ENCODE measurements at places on chromosomes 7 and 10. TPM values are rescaled to one million over a fixed set of nuclear protein-coding genes. Genes with fewer than 3 reads are reported as not detected.

The FGFBP3 gene
- 3.1 TPM for total RNA-seq

The FBXL13 gene
- total RNA-seq = 3.4 TPM

The ITGA8 gene
- 0.51 TPM for total RNA-seq

The CALHM1 gene
- not detected for total RNA-seq

The SPDYE2 gene
- total RNA-seq = not detected

The GPC2 gene
- total RNA-seq = 27.2 TPM

The TMEM270 gene
- total RNA-seq = not detected

The EVX1 gene
- 0.51 TPM for total RNA-seq

- DNase-seq = no peak
- H3K4me3 ChIP-seq = no peak overlapping the region
- H3K4me1 ChIP-seq = no peaks in the 10 kb centered on the region
These were observed 393.2 kb upstream of the PODXL start for GRCh38 chr7:131949659-131950058.

GRCh38 chr7:105003275-105003674 lies 10.7 kb upstream of the KMT2E start:
- DNase-seq = no peak
- H3K27me3 ChIP-seq = peaks cover 2% of the 10 kb centered on the region
- peaks cover 32% of the 10 kb centered on the region for H3K4me1 ChIP-seq

DNA sequence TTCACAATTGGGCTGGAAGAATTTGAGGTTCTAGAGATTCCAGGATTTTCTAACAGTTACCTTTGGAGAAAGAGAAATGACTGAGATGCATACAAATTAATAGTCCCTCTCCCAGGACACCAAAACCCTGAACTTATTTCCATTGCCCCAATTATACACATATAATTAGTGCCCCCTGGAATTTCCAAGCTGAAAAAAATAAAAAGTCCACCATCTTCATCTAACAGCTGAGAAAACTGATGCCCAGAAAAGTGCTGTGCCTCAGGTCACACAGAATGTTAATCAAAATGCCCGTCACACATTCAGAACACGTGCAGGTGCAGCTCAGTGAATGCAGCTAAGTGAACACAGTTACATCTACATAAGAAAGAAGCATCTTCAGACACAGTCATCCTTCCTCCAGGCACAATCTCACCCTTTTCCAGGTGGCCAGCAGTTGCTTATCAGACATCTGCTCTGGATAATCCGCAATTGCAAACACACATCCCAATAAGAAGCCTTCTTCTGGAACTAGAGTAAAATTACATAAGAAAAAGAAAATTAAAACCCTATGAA lies 35.4 kb downstream of the PAXIP1 start:
- no peak overlapping the region for H3K27ac ChIP-seq
- H3K4me1 ChIP-seq = peaks cover 5% of the 10 kb centered on the region
- peaks cover 15% of the 10 kb centered on the region for H3K36me3 ChIP-seq
- no peak overlapping the region for H3K4me3 ChIP-seq
- DNase-seq = no peak
- no peaks in the 10 kb centered on the region for H3K27me3 ChIP-seq

DNA sequence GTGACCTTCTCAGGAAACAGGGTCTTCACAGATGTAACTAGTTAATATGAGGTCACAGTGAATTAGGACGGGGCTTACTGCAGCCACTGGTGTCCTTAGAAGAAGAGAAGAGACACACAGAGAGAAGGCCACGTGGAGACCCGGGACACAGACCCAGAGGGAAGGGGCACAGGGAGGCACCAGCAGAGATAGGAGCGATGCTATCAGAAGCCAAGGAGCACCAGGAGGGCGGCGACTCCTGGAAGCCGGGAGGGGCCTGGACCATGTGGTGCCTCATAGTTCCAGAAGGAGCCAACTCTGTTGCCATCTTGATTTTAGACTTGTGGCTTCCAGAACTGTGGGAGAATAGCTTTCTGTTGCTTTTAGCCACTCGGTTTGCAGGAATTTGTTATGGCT lies 505.9 kb downstream of the TCERG1L start:
- H3K4me1 ChIP-seq = no peaks in the 10 kb centered on the region
- H3K27ac ChIP-seq = no peak overlapping the region
- H3K36me3 ChIP-seq = no peaks in the 10 kb centered on the region
- no peak for DNase-seq
- no peak overlapping the region for H3K4me3 ChIP-seq

DNA sequence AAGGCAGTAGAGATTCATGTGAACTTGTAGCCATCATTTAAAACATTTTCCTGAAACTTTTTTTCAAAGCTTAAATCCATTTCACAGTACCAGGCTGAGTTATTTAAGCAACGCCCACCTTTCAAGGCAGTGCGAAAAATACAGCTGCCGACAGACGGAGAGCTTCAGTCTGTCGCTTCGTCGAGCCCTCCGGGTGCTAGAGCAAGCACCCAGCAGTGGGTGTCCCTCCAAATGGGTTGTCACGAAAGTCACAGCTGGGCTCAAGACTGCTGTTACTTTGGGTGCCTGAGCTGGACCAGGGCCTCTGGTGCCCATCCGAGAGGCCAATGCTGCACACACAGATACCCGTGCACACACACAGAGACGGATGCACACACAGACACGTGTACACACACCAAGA lies 135.6 kb downstream of the TCERG1L start:
- DNase-seq = no peak
- H3K27me3 ChIP-seq = no peaks in the 10 kb centered on the region
- peak overlapping the region; percentile 81 for H3K4me3 ChIP-seq
- H3K36me3 ChIP-seq = peaks cover 14% of the 10 kb centered on the region
- no peaks in the 10 kb centered on the region for H3K4me1 ChIP-seq

DNA sequence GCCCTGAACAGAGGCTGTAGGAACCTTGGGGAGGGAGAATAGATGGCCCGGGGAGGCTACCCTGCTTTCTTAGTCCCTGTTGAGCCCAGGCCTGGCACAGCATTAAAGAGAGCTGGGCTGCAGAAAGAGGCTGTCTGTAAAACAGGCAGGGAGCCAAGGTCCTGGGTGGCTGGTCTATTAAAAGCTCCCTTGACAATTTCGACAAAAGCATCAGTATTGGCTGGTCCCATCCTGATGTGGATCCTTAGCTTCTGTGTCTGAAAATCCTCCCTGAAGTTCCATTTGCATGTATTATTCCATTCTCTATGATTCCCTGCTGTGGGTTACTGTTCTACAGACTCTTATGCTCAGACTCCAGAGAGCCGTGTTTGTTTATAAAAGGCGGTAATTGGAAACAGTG lies 158.5 kb downstream of the GALNT17 start:
- no peaks in the 10 kb centered on the region for H3K4me1 ChIP-seq
- H3K27me3 ChIP-seq = peaks cover 2% of the 10 kb centered on the region
- no peak for DNase-seq

- H3K4me3 ChIP-seq = no peak overlapping the region
- H3K27me3 ChIP-seq = no peaks in the 10 kb centered on the region
- no peak for DNase-seq
These were observed 34.2 kb downstream of the SEMA3C start for GRCh38 chr7:80884511-80885195.

DNA sequence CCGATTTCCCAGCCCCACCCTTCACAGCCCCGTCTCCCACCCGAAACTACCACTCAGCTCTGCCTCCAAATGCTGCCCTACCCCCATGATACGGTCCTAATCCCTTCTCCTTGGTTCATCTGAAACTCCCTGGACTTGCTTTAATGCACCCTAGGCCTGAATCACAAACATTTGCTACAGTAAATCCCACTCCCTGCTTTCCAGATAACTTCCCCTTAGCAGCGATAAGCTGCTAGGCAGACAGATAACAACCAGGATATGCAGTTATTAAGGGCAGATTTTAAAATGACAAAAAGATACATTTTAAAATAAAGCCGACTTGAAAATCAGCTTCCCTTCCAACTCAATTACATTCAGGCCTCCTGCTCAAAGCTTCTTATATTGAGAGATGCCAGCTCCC lies 514.7 kb downstream of the GRID1 start:
- H3K4me1 ChIP-seq = no peaks in the 10 kb centered on the region
- peaks cover 11% of the 10 kb centered on the region for H3K36me3 ChIP-seq
- H3K4me3 ChIP-seq = no peak overlapping the region

DNA sequence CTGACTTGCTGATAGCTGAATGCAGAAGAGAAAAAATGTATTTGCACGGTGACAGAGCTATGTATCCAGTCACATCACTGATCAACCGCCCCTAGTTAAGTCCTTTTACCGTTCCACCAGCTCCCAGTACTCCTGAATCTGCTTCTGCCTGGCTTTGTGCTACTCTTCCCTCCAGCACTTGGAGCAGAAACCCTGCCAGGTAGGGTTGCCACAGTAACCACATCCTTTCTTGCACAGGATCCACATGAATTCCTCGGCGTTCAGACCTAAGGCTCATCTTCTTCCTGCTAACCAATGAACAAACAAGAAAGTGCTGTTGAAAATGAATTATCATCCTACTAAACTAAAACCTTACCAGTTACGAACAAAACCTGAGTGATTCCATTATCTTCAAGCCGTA lies 52.0 kb upstream of the KCTD7 start:
- no peak for DNase-seq
- H3K27ac ChIP-seq = no peak overlapping the region
- no peaks in the 10 kb centered on the region for H3K27me3 ChIP-seq
- H3K4me1 ChIP-seq = peaks cover 15% of the 10 kb centered on the region
- peaks cover 10% of the 10 kb centered on the region for H3K36me3 ChIP-seq

GRCh38 chr10:24223953-24224352 lies 15.0 kb downstream of the KIAA1217 start:
- H3K4me1 ChIP-seq = peaks cover 35% of the 10 kb centered on the region
- peaks cover 2% of the 10 kb centered on the region for H3K27me3 ChIP-seq
- DNase-seq = no peak
- no peak overlapping the region for H3K4me3 ChIP-seq
- no peak overlapping the region for H3K27ac ChIP-seq
- H3K36me3 ChIP-seq = peaks cover 30% of the 10 kb centered on the region

DNA sequence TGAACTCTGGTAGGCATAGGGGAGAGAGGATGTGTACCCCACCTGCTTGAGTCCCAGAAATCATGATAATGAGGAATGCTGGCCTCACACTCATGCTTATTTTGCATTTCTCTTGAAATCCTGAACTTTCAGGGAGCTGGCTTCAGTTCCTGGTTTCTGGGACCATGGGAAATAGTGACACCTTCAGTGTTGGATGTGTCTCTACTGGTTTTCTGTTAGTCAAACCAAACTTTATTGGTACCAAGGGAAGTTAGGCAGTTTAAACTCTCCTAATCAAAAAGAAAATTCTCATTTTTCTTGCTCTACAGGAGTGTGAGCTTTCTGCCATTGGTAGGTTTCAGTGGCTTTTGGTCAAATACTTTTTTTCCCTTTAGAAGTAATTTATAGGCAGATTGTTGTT lies 11.8 kb upstream of the PCGF5 start:
- H3K4me1 ChIP-seq = peaks cover 16% of the 10 kb centered on the region
- no peak overlapping the region for H3K4me3 ChIP-seq
- H3K27me3 ChIP-seq = no peaks in the 10 kb centered on the region
- H3K36me3 ChIP-seq = no peaks in the 10 kb centered on the region
- DNase-seq = no peak

DNA sequence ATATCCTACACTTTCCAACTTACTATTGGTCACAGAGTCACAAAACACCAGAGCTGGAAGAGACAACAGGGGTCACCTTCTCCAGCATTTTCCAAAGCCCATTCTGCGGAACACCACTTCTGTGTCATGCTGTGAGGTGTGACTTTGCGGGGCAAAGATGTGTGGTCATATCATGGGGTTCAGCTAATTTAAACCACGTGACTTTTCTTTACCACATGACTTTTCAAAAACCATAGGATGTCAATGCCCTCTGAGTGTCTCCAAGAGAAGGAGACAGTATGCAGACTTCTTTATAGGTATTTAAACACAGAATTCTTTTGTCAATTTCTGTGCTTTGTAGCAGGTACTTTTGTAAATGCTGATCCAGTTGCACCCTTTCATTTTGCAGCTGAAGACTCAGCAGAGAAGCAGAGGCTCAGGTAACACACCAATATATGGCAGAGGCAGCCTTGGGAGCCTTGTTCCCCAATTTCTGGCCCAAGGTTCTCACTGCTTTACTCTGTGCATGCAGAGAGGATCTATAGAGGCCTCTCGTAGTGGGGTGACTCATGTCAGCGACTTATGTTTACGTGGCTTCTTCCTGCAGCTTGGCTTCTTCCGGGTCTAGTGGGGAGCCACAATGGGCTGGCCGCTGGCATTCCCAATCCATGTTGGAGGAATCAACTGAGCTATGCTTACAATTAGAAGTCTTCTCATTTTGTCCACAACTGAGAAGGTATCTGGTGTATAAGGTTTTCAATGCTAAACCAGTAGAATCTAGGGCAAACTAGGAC lies 104.0 kb upstream of the RHOBTB1 start:
- H3K4me1 ChIP-seq = no peaks in the 10 kb centered on the region
- H3K4me3 ChIP-seq = no peak overlapping the region
- DNase-seq = no peak
- no peak overlapping the region for H3K27ac ChIP-seq
- H3K27me3 ChIP-seq = peaks cover 2% of the 10 kb centered on the region

DNA sequence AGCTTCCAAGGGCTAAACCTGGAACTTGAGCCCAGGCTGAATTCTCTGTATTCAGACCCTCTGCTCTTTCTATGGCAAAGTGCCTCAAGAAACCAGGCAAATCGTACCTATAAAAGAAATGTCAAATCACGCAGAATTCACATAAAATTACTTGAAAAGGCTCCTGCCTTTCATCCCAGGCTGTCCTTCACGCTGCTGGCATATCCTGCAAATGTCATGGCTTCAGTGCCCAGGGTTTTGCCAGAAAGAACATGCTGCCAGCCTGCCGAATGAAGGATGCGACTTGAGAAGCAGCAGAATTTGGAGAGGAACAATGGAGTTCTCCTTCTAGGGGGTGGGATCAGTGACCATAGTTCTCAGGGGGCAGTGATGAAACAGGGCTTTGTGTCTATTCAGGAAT lies 602.5 kb upstream of the GALNT17 start:
- peaks cover 10% of the 10 kb centered on the region for H3K27me3 ChIP-seq
- no peak for DNase-seq
- H3K4me1 ChIP-seq = peaks cover 11% of the 10 kb centered on the region
- H3K36me3 ChIP-seq = peaks cover 25% of the 10 kb centered on the region
- no peak overlapping the region for H3K4me3 ChIP-seq
- no peak overlapping the region for H3K27ac ChIP-seq

- H3K4me1 ChIP-seq = no peaks in the 10 kb centered on the region
- DNase-seq = no peak
- no peaks in the 10 kb centered on the region for H3K27me3 ChIP-seq
These were observed 48.3 kb downstream of the CSTF2T start for GRCh38 chr10:51651063-51651462.

GRCh38 chr7:132410385-132410784 lies 165.9 kb downstream of the PLXNA4 start:
- no peaks in the 10 kb centered on the region for H3K27me3 ChIP-seq
- no peak overlapping the region for H3K27ac ChIP-seq
- H3K4me3 ChIP-seq = no peak overlapping the region
- no peak for DNase-seq
- H3K36me3 ChIP-seq = no peaks in the 10 kb centered on the region
- H3K4me1 ChIP-seq = peaks cover under 1% of the 10 kb centered on the region

GRCh38 chr10:6070660-6071059 lies 8.5 kb upstream of the IL2RA start:
- no peak for DNase-seq
- no peaks in the 10 kb centered on the region for H3K36me3 ChIP-seq
- peaks cover 7% of the 10 kb centered on the region for H3K4me1 ChIP-seq
- H3K27me3 ChIP-seq = peaks cover 2% of the 10 kb centered on the region
- H3K27ac ChIP-seq = no peak overlapping the region
- no peak overlapping the region for H3K4me3 ChIP-seq
